ENCODE measurements at places on chromosomes 3 and 15.

DNA sequence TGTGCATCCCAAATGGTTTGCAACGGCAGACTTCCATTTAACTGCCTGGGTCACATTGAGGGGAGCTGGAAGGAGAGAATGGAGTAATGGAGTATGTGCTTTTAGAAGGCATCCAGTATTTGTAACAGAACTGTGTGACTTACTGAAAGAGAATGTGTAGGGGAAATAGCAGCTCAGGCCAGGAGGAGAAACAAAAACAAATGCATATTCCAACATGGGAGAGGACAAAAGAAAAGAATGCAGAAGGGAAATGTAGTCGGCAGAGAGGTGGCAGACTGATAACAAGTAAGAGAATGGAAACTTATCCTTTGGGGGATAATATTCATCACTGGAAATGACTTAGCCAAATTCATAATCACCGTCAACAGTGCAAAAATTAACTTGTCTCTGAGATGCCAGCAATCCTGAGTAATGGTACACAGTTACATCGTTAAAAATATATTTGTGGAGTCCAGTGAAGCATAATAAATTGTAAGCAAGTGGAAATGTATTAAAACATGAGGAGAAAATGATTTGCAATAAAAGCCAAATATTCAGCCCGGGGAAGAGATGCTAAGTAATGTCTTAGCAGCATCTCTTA, 294.9 kb upstream of the SGO1 start:
- no peak for DNase-seq

DNA sequence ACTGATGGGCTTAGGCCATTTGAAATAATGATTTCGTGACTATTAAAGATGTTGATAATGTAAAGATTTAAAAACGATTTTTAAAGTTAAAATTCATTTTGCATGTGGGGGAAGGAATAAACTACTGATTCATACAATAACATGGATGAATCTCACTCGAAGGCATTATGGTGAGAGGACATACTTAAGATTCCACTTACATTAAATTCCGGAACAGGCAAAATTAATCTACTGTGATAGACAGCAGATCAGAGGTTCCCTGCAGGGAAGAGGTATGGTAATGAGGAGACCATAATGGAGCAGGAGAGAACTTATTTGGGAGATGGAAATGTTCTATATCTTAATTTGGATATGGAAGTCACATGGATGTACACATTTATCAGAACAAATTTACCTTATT, 28.4 kb upstream of the RAB6B start:
- DNase-seq = no peak

DNA sequence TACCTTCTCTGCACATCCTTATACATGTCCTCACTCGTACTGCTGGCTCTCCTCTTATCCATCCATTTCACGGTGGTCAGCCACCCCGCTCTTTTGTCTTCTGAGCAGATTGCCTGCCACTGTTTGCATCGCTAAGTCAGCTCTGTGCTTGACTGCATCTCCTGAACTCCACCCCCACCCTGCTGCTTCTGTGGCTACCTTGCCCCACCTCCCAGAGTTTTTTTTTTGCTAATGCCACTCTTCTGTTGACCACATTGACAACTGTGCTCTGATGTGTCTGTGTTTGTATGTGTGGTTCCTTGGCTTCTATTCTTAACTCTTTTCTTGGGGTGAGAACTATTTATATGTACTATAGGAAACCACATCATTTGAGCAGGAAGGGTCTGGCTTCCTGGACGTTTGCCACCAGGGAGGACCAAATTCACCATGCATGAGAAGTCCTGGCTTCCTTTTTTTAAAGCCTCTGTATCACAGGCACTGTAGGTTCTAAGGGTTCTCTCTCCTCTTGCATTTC, 12.8 kb upstream of the MTMR10 start:
- DNase-seq = no peak

GRCh38 chr15:96343113-96344059, 12.9 kb downstream of the NR2F2 start:
- DNase-seq = no peak

- DNase-seq = no peak
Measured at GRCh38 chr3:33007776-33008175, 56.3 kb downstream of the CCR4 start.

- DNase-seq = no peak
Measured at GRCh38 chr15:72140088-72140487, 21.9 kb downstream of the SENP8 start.

- DNase-seq = no peak
Measured at GRCh38 chr15:98844261-98844660, 163.3 kb downstream of the PGPEP1L start.

GRCh38 chr15:31444844-31445243, 118.2 kb downstream of the KLF13 start:
- DNase-seq = no peak

- no peak for DNase-seq
Measured at GRCh38 chr3:117435506-117435905, 725.9 kb downstream of the TUSC7 start.

DNA sequence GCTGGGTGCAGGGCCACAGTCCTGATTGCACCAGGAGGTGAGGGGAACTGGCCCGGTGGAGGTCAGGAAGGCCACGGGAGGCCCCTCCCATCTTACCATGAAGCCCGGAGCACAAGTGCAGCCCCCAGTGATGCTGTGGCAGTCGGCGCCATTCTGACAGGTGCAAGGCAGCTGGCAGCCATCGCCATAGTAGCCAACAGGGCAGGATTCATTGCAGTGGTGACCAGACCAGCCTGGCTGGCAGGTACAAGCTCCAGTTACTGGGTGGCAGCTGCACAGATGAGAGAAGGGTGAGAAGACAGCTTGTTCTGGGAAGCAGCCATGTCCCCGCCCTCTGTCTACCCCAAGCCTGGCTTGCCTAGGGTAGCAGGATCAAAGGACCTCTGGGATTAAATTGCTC, 88.2 kb downstream of the RAB11A start:
- DNase-seq = no peak
